Large intestine (tissue), 12 donors: ENCODE measurements at places on chromosomes 6 and 20.

GRCh38 chr6:71056656-71057055 is 99.8 kb upstream of the B3GAT2 start:
- H3K27ac ChIP-seq, result no peak overlapping the region
- no peak overlapping the region for H3K4me3 ChIP-seq
- DNase-seq, result no peak
- H3K4me1 ChIP-seq, result no peaks in the 10 kb centered on the region

DNA sequence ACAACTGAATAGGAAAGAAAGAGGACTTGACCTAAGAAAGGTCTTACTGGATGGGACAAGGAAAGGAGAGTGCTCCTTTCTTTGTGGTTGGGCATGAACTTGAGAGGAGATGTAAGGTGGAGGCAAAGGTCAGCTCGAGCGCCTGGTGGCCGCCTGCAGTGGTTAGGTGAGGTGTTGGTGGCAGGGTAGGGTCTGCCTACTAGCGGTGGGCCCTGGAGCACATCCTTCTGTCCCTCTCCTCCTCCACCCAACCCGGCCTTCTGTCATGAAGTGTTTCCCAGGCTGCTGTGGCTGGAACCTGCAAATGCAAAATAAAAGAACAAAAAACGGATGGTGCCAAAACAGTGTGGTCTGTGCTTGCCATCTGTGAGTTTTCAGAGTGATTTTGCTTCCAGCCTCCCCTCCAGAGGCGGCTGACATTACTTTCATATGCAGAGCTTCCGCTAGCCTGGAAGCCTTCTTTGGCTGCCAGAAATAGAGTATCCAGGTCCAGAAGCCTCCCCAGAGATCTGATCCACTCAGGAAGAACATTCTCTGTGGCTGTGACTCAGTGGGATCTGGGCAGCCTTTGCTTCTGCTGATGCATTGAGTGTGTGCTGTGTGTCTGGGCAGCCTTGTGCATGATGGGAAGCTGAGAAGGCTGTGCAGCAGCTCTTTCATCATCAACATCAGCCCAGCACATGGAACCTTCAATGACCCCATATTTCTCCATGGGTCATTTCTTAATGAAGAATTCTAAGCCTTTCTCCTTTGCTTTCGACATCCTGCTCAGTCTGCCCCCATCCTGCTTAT is 79.8 kb upstream of the FAM184A start:
- H3K4me3 ChIP-seq, result no peak overlapping the region
- no peak for DNase-seq
- no peaks in the 10 kb centered on the region for H3K4me1 ChIP-seq
- no peaks in the 10 kb centered on the region for H3K36me3 ChIP-seq
- no peak overlapping the region for H3K27ac ChIP-seq

GRCh38 chr6:83294676-83295075 is 101.5 kb downstream of the RWDD2A start:
- no peaks in the 10 kb centered on the region for H3K4me1 ChIP-seq
- no peak overlapping the region for H3K27ac ChIP-seq
- no peak for DNase-seq
- no peak overlapping the region for H3K4me3 ChIP-seq
- H3K27me3 ChIP-seq, result no peaks in the 10 kb centered on the region

- H3K27me3 ChIP-seq, result peaks cover 43% of the 10 kb centered on the region
- DNase-seq, result no peak
- no peaks in the 10 kb centered on the region for H3K4me1 ChIP-seq
These were observed 11.8 kb downstream of the HRH3 start for GRCh38 chr20:62208061-62208794.
